Heart right ventricle (tissue), 16 donors: ENCODE measurements at places on chromosomes 7 and 10. TPM values are rescaled to one million over a fixed set of nuclear protein-coding genes. Genes with fewer than 3 reads are reported as not detected.

- no peak for DNase-seq
Measured at GRCh38 chr7:140697447-140698143, 1.1 kb downstream of the NDUFB2 start.

- no peak for DNase-seq
Measured at GRCh38 chr10:62580396-62580795, 206.2 kb downstream of the ZNF365 start.

DNA sequence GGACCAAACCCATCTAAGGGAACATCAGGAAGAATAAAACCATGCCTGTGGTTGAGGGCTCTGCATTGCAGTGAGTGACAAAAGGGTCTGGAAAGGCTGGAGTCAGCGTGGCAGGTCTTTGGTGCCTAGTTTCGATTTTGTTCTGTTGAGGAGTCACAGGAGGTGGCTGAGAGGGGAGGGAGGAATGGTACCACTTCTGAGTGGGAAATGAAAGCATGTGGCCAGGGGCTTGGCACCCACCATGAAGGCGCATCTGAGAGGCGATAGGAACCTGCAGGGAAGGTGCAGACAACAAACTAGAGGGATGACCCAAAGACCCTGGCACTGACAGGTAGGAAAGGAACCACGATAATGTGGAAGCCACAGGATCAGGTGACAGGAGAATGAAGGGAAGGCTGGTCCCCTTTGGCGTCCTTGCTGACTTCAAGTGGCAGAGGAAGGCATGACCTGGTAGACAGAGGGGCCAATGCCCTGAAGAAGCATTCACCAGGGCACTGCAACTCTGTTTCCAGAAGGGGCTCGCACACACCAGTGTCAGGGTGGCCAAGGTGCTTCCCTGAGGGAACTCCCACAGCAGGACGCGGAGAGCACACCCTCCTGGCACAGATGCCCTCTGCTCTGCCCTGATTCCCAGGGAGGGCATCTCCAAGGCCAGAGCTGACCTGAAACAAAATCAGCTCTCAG, 41.7 kb downstream of the HIPK2 start:
- DNase-seq, result no peak

DNA sequence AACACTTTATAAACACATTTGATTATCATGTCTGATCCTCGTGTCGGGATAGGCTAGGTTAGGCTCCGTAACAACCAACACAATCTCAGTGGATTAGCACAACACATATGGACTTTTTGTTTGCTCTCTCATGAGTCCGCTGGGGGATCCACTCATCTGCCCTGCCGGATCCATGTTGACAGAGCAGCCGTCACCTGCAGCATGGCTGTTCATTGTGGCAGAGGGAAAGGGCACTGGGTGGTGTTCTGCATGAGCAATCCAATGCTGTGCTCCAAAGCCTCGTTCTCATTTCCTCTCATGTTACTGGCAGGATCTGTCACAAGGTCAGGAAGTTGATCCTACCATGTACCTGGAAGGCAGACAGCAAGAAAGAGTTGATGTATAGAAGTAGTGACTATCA, 62.5 kb upstream of the RAPGEF5 start:
- no peak for DNase-seq

- DNase-seq, result no peak
Measured at GRCh38 chr10:24042884-24043283, 166.1 kb upstream of the KIAA1217 start.

DNA sequence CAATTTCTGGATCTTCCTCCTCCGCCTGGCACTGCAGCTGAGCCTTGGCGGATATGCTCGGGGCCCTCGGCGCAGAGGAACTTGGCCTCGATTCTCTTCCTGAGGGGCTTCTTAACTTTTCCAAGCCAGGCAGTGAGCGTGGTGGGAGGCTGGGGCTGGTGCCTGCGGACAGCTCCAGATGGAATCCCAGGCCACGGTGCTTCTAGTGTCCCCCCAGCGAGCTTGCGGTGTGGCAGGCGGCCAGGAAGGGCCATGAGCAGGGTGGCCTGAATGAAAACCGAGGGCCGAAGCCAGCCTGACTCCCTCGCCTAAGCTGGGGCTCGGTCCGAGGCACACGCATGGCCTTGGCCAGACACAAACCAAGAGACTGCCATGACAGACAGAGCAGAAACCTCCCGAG, 31.3 kb downstream of the RCC1L start:
- DNase-seq, result no peak

DNA sequence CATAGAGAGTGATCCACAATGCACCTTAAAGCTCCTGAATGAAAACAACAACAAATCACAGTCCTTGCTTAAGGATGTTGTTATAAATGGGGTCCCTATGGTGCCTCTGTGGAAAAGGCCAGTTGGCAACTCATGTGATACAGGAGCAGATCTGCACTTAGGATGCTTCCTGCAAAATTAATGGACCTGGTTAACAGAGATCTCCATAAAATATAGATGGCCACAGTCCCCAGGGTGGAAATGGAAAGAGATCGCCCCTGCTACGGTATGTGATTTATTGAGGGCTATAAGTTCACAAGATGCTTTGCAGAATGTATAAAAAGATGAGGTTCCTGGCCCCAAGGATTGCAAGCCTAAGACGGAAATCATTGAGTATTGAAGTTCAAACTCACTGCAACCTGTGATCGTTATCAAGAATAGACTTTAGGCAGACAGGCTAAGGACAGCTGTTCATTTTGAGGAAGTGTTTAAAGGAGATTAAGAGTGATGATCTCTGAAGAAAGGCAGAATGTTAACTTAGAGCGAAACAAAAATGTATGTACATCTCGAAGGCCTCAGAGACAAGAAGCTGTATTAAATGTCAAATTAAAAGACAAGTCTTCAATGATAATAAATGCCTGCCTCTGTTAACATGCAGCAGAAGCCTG, 174.1 kb upstream of the PLPP4 start:
- DNase-seq, result no peak

- no peak for DNase-seq
Measured at GRCh38 chr7:131431289-131431688, 103.6 kb downstream of the MKLN1 start.

DNA sequence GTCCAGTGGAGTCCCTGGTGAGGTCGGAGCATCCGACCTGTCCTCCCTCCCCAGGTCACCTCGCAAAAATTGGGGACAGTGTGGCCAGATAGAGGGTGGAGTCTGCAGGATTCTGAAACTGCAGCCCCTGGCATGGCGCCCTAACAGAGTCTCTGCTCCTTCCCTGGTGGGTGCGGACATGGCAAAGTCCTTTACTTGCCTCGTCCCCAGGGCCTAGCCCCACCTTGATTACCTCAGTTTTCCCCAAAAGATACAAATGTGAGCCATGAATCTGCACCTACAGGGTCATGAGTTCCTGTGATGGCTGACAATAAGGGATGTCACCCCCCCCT, 47.7 kb downstream of the NPVF start:
- no peak for DNase-seq

GRCh38 chr10:876438-876837, 55.1 kb downstream of the LARP4B start:
- no peak for DNase-seq

DNA sequence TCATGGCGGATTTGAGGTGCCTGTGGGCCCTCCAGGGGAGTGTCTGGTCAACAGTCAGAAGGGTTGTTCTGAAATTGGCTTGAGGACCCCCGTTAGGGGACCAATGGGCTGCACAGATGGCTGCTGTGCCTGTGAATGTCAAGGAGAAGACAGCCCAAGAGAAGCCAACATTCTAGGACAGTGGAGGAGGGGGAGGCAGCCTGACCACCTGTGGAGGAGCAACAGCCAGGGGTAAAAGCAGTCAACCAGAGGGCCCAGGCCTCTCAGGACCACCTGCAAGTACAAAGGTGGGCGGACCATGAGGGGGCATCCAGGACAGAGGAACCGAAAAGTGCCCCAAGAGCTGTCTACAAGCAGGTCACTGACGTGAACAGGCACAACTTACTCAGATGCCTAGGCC, 76.6 kb downstream of the VSTM4 start:
- no peak for DNase-seq

DNA sequence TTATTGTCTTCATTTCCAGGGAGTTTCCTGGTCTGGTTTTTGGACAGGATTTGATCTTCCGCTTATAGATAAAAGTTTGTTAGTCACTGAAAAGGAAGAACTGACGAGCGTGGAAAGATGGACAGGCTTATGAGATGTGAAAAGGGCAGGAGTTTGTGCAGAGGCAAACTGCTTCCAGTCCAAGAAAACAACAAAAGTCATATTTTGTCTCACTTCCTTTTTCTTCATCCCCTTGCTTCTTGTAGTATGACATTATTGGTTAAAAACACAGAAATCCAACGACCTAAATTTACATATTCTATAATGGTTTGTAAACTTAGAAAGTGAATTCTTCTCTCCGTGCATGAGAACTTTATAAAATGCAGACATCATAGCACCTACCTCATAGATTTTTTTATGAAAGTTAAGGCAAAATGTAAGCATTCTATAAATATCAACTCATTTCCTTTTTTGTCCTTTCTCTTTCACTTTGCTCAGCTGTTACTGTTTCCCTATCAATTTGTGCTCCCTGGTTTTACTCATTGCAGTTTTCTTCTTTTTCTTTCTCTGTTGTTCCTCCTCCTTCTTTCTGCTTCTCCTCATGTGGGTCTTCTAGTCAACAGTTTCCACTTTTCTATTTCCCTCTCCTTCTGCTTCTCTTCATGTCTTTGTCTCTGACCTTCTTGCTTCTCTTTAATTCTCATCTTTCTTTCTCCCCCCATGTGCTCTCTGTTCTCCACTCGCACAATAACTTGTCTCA, 370.2 kb downstream of the ARL4A start:
- no peak for DNase-seq

TUBAL3 gene
- 0.20 TPM for total RNA-seq

CALHM3 gene
- not detected for total RNA-seq

LRGUK gene
- total RNA-seq, result 0.19 TPM

BAIAP2L1 gene
- total RNA-seq, result 1.5 TPM

ITPRID1 gene
- not detected for total RNA-seq

HECW1 gene
- total RNA-seq, result not detected
